ENCODE measurements at places on chromosomes 3 and 15. TPM values are rescaled to one million over a fixed set of nuclear protein-coding genes. Genes with fewer than 3 reads are reported as not detected.

- no peak for DNase-seq
Measured at GRCh38 chr3:125119752-125120378, 64.1 kb upstream of the HEG1 start.

DNA sequence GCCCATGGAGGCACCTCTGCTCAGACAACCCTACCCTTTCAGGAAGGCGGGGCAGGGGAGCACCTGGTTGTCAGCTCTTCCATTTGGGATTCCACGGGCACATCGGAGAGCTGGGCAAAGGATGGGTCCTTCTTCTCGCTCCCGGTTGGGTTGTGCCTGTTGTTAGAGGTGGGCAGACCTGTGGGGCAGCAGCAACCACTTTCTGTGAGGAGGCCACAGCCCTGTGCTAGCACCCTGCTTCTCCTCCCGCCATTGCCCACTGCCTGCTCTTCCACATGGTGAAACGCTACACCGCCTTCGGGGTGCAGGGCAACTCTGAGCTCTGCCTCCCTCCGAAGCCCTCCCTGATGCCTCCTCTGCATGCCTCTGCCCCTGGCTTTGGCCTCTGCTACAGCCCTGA, 7.0 kb upstream of the HHATL start:
- peak; percentile 0 for DNase-seq

DNA sequence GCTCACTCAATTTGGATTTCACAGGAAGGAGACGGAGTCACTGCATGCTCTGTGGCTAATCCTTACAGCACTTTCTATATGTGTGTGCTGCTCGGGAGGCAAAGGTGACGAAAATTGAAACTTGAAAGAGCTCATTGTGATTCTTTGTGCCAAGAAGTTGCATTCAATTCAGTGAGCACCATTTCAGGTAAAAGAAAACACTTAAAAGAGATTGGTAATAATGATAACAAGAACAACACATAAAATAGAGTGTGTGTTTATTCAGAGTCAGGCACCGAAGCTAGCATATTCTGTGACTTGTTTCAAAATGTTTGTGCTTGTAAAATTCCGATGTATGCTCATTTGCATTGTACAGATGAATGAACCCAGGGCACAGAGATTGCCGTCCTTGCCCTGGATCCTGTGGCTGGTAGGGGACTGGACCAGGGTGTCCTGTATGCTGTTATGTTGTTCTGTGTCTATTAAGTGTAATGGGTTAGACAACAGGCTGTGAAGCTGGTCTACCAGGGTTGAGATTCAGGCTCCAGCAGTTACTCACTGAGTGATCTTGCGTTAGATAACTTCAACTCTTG, 193.3 kb upstream of the PROK2 start:
- DNase-seq, result no peak

DNA sequence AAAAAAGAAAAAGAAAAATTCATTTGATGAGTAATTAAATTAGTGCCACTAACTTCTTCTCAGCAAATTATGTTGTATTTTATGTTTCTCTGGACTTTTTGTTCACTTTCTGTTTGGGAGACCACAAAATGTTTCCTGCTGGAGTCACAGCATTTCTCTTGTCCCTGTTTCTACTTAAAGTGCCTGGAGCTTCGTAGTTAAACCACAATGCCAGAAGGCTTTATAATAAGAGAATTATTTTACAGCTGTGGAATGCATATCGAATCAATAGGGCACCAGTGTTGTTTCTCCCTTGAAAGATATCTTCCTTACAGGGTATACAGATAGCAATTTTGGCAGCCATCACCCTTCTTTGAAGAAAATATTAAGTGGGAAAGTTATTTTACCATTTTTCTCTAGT, 3.2 kb downstream of the DTWD1 start:
- DNase-seq, result no peak

- no peak for DNase-seq
Measured at GRCh38 chr3:72678867-72679266, 169.4 kb downstream of the SHQ1 start.

DNA sequence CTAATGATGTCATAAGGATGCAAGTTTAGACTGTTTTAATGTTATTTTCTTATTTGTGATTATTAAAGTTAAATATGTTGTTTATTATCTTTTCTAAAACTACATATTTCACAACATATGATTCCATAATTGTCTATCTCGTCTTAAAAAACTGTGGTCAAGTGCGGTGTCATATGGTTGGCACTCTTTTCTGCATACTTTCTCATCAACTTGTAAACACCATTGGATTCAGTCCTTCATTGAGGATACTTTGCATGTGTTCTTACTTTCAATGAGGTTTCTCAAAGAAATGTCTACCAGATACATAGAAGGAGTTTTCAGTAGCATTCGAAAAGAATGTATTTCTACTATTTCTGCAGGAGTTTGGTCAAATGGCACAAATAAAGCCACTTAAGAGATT, 22.0 kb upstream of the ALPK3 start:
- DNase-seq, result no peak

Gene SKOR1
- under 0.01 TPM for total RNA-seq

Gene SAMMSON
- 2.1 TPM for total RNA-seq

Gene NANOGP8
- total RNA-seq, result 1.6 TPM

Gene CCR3
- not detected for total RNA-seq

Data from body of pancreas (tissue), 4 donors.